ENCODE measurements at places on chromosomes 3 and 15.

- DNase-seq = no peak
These were observed 69.1 kb upstream of the TNFAIP8L3 start for GRCh38 chr15:51163843-51164242.

DNA sequence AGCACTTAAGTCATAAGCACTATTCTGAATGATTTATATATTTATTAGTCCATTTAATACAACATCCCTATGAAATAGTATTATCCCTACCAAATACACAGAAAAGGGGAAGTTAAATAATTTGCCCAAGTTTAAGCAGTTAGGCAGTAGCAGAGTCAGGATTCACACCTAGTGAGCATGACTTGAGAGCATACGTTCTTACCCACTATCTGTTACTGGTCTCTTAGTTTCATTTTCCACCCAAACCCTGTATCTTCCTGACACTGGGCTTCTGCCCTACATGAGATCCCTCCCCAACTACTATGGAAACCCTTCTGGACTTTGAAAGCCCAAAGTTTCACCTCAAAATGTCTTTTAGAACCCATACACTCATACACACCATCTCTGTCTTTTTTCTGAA, 4.4 kb upstream of the ATOSA start:
- DNase-seq = no peak

DNA sequence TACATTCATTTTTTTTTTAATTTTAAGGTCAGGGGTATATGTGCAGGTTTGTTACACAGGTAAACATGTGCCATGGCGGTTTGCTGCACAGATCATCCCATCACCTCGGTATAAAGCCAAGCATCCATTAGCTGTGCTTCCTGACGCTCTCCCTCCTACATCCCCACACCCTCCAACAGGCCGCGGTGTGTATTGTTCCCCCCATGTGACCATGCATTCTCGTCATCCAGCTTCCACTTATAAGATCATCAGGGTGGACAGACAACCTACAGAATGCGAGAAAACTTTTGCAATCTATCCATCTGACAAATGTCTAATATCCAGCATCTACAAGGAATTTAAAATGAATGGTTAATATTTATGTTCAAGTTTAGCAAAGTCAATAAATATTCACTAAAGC, 19.4 kb downstream of the ILDR1 start:
- no peak for DNase-seq

DNA sequence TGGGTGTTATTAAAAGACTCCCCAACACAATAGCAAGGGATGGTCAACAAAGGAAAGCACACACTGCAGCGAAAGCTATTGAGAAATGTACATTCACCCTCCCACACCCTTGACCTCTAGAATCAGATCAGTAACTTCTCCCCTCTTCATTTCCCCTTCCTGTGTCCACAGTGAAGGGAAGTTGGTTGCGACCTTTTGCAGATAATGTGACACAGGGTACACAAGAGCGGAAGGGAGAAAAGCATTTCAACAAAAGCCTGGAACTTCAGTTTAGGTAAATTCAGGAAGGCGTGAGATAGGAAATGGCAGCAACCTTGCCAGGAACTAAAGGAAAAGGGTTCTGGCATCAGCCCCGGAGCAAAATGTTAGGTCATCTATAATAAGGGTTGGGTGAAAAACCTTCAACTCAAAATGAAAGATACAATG, 899.8 kb downstream of the MCTP2 start:
- no peak for DNase-seq

DNA sequence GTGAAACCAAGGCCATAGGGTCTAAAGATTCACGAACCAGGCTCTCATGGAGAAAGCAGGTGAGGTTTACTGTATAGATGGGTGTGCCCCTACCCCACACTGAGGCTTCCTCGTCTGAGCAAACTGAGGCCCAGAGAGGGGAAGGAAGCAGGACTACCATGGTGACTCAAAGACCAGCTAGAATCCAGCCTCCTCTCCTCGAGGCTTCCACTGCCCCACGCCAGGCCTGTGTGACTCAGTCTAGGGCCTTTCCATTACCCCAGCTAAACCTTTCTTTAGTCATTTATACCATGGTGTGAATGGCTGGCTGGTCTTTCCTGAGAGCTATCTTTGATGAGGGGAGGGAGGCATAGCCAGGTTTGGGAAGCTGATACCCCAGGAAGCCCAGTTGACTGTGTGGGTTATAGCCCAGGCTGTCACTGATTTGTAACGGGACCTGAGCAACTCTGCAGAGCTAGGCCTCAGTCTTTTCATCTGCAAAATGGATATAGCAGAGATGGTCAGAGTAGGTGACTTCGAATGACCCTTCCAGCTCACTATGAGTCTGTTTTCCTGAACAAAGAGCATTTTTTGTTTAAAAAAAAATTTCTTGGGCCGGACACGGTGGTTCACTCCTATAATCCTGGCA, 3.0 kb upstream of the RHO start:
- DNase-seq = no peak

DNA sequence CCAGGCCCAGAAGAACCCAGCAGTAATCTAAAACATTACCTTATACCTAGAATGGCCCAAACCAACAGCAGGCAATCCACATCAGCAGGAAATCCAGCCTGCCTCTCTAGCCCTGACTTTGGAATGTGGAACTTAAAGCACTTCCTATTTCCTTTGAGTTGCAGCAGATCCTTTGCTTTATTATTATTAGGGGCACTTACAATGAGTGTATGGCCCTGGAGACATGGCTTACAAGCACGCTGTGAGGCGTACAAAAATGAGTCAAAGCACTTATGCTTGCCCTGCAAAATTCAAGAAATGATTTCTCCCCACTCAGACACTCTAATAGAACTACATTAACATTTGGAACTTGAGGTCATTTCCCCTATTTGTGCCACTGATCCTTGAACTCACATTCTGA, 9.5 kb upstream of the KNSTRN start:
- no peak for DNase-seq

- DNase-seq = no peak
These were observed 36.0 kb downstream of the RAB27A start for GRCh38 chr15:55253580-55253979.

GRCh38 chr3:102079809-102080197, 230.5 kb downstream of the NFKBIZ start:
- no peak for DNase-seq

DNA sequence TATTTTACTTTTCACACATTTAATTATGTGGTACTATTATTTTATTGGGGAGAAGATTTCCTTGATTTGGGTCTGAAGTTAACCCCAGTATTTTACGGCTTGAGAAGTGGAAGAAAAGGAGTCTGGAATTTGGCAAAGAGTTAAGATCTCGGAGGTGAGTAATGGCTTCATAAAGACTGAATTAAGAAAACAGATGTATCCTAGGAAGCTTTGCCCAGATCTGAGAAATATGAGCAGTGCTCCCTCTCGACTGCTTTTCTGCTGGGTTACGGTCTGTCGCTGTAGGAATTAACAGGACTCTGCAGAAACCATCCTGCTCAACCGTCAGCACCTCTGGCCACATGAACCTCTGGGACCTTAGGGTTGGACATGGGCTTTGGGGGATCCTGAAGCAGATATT, 163.6 kb upstream of the NDN start:
- no peak for DNase-seq
